Activated T-cell treated with anti-CD3 and anti-CD28 coated beads for 4 hours (primary cell): ENCODE measurements at places on chromosomes 4 and X.

DNA sequence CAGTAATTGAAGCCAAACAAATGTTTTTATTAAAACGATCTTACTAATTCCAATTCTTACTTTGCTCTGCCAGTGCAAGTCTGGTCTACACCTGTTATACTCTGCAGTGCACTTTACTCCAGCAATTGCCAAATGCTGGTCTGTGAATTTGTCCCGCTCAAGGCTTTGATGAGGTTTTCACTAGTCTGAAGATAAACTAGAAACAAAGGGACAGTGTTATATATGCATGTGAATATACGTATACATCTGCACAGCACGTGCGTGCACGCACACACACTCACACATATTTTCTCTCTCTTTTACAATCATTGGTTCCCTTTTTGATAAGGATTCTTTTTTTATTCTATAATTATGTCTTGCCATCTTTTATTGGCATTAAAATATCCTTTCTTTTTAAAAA lies 88.5 kb upstream of the LCORL start:
- no peak for DNase-seq

GRCh38 chr4:26524011-26524410 lies 33.7 kb upstream of the CCKAR start:
- DNase-seq = no peak

DNA sequence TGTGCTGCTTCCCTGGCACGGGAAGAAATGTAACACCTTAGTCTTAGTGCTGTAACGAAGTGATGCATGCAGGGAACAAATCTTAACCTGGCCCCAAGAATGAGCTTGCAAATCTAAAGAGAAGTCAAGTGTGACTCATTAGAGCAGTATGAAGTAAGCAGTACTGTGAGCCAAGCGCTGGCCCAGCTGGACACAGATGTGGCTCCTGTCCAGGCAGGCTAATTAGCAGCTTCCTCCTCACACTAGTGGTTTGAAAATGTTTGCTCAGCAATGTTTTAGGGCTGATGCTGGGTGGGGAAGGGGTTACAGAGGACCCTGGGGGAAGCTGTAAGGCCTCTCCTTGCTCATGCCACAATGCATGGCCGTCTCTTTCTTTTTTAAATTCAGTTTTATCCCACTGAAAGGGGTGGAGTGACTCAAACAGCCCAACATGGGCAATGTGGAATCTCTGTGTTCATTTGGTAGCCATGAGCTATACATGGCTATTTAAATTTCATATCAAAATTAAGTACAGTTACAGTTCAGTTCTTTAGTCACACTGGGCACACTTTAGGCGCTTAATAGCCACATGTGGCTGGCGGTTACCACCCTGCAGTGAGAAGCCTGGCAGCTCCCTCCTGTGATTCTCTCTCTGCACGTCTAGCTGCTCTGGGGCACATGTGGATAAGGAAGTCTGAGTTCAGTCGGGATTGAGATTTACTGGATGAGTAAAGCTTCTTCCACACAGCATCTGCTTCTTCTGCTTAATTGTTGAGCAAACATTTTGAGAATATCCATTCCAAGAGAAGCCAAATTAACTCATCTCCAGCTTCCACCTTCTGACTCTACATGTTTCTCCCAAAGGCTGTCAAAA lies 48.8 kb downstream of the MAP7D2 start:
- no peak for DNase-seq

DNA sequence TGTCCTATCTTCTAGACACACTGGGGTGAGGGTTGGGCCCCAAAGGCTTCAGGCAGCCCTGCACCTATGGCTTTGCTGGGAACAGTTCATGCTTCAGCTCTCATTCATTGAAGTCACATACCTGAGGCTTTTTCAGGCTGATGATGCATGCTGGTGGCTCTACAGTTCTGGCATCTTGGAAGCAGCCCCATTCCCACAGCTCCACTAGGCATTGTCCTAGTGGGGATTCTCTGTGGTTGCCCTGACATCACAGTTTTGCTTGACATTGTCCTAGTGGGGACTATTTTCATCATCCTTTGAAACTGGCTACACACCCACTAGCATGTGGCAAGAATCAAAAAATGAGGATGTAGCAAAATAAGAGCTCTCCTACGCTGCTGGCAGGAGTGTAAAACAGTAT lies 37.7 kb upstream of the C4orf17 start:
- DNase-seq = no peak
